ENCODE measurements at places on chromosomes 4 and X.

DNA sequence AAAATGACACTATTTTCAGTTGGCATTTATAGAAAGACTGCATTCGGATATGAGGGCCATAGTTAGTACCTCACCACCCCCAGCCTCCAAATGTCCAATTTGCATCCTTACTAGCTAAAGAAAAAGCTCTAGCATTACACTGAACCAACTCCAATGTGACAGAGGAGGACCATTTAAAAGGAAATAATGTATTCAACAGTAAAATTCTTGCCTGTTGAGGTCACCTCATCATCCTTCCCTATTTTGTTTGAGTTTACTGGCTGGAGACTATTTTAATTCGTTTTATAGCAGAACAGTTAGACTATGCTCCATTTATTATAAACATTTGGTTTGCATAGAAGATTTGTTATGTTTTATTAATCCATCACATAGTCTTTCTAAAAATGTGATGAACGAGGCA, 88.2 kb upstream of the PPARGC1A start:
- no peak for DNase-seq

DNA sequence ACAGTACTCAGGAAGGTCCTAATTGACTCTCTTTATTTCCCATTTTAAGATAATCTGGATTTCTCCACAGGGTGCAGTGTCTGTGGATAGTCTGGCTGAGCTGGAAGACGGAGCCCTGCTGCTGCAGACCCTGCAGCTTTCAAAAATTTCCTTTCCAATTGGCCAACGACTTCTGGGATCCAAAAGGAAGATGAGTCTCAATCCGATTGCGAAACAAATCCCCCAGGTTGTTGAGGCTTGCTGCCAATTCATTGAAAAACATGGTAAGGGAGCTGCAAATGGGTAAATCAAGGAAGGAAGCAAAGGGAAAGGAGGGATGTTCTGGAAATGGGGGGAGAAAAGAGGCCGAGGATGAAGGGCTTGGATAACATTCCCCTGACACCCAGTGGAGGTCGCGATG, 26.0 kb downstream of the ARHGAP36 start:
- no peak for DNase-seq

DNA sequence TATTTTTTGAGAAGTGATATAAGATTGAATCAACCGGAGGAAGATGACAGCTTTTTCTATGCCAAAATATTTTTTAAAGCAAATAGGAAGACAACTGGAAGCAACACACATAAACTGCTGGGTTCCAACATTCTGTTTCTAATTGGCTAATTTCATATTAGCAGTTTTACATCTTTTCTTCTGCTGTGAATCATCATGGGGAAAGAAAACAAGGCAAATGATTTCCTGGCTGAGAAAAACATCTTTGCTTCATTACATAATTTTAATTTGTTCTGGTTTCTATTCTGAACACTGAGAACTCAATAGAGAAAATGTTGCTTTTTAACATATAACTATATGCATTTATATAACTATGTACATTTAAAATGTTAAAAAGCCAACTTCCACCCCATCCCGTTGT, 2518.5 kb downstream of the ARAP2 start:
- no peak for DNase-seq

DNA sequence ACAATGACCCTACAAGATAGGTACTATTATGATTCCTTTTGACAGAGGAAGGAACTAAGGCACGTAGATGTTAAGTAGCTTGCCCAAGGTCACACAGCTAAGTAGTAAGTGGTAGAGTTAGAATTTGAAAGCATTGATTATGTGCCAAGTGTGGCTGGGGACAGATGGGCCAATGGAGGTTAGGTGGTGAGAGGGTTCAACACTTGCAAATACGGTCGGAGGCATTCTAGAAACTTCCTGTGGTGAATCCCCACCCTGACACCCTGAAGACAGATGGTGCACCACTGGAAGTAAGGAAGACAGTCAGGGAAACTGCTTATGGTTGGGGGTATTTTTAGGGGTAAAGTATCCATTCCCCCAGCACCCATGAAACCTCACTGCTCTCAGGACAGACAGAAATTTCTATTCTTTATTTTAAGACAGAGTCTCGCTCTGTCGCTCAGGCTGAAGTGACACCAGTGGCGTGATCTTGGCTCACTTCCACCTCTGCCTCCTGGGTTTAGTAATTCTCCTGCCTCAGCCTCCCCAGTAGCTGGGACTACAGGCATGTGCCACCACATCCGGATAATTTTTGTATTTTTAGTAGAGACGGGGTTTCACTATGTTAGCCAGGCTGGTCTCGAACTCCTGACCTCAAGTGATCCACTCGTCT, 142.5 kb downstream of the RASL11B start:
- no peak for DNase-seq

- no peak for DNase-seq
Observed at GRCh38 chr4:55654131-55654530, 18.0 kb upstream of the NMU start.

DNA sequence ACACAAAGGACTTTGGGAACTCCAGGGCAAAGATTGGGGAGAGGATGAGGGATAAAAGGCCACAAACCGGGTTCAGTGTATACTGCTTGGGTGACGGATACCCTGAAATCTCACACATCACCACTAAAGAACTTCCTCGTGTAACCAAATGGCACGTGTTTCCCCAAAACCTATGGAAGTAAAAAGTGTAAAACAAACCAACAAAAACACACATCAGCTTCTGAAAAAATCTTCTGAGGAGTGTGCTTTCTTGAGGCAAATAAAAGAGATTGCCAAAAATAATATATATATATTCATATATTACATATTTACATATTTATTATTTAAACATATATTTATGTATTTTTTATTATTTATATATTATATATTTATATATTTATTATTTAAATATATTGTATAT, 3.9 kb downstream of the P2RY8 start:
- no peak for DNase-seq

DNA sequence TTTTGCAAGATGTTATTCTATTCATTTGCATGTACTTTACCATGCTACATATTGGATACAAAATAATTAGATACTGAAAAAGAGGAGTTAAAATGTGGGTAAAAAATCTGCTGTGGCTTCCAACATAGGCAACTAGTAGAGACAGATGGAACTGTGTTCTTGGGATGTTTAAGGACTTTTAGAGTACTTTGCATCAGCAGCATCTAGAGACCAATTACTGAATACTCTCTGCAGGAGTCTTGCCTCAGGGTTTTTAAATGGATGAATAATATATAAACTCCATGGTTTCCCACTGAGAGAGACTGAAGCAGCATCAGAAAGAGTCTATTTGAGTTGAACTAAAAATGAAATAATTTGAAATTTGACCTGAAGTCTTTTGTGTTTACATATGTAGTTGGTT, 676.7 kb downstream of the GALNTL6 start:
- DNase-seq = no peak

DNA sequence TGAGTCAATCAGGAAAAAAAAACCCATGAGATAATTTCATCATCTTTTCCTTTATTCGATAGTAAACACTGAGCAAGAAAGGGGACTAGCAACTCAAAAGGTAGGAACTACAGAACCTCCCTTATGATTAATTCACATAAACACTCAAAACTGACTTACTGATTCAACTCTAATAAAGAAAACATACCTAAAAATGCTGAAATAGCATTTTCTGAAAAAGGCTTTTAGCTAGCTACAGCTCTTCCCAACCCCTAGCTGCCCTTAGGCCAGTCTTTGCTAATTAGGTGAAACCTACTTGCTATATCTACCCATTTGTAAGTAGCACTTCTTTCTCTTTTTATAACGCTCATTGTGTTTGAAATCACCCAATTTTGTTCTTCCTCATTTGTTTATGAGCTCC, 150.6 kb downstream of the ATRX start:
- no peak for DNase-seq

DNA sequence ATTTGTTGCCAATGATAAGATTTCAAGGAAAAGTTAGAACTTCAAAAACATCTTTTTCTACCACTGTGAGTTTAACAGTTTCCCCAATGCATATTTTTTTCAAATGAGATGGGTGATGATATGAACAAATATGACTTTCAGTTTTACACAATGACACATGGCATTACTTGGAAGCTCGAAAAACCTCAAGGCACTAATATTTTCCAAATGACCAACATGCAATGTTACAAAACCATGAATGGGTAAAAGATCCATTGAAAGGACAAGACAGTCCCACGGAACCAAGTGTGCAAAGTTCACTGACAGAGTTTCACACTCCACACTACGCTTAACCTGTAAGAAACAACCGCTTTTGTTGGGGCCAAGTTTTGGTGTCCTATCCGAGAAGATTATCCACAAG, 84.5 kb downstream of the CD99L2 start:
- DNase-seq = no peak

DNA sequence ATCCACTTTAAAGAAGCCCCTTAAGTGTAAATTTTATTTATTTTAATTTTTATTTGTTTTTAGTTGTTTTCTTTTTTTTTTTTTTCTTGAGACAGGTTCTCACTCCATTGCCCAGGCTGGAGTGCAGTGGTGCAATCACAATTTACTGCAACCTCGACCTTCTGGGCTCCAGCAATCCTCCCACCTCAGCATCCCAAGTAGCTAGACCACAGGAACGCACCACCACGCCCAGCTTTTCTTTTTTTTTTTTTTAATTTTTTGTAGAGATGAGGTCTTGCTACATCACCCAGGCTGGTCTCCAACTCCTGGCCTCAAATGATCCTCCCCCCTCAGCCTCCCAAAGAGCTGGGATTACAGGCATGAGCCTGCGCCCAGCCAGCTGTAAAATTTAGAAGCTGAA, 6.0 kb downstream of the SAT1 start:
- no peak for DNase-seq
